ENCODE measurements at places on chromosomes 11 and 22.

GRCh38 chr11:86230921-86231434, 13.6 kb upstream of the EED start:
- peak; percentile 57 for ATAC-seq

DNA sequence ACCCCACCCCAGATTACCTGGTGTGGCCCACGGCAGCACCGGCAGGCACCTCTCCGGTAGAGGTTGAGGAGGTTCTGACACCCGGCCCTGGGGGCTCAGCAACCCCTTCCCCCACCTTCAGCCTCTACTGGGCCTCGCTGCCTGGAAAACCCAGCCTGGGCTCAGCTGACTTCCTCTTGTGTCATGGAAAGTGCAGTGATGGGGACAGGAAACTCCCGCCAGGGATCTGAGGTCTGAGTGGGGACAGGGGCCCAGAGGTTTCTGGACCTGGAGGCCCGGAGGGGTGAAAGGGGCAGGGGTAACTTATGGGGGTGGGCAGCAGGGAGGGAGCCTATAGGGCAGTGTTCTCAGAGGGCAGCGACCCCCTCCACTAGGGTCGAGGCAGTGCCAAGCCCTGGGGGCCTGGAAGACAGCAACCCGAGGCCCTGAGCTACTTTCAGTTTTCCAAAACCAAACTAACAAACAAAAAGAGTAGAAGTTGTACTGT, 10.0 kb upstream of the CD5 start:
- ATAC-seq, result peak; percentile 84

DNA sequence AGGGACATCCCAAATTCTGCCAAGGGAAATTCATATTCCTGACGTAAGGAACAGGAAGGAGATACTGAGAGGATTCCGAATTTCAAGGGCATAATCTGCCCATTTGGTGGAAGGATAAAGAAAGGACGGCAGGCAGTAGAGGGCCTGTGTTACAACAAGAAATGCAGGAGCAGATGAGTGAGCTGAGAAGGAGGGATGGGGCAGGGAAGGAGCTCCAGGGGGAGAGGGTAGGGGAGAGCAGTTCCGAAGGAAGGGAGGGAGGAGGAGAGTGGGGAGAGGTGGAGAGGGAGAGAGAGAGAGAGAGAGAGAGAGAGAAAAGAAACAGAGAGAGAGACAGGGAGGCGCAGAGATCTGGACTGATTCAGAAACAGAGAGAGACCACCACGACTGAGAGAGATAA, 843 bp downstream of the OPCML start:
- peak; percentile 13 for ATAC-seq

GRCh38 chr11:1858154-1858553, 5.3 kb downstream of the LSP1 start:
- no peak for ATAC-seq

- ATAC-seq, result no peak
Observed at GRCh38 chr11:73185680-73186293, 32.3 kb upstream of the P2RY2 start.

DNA sequence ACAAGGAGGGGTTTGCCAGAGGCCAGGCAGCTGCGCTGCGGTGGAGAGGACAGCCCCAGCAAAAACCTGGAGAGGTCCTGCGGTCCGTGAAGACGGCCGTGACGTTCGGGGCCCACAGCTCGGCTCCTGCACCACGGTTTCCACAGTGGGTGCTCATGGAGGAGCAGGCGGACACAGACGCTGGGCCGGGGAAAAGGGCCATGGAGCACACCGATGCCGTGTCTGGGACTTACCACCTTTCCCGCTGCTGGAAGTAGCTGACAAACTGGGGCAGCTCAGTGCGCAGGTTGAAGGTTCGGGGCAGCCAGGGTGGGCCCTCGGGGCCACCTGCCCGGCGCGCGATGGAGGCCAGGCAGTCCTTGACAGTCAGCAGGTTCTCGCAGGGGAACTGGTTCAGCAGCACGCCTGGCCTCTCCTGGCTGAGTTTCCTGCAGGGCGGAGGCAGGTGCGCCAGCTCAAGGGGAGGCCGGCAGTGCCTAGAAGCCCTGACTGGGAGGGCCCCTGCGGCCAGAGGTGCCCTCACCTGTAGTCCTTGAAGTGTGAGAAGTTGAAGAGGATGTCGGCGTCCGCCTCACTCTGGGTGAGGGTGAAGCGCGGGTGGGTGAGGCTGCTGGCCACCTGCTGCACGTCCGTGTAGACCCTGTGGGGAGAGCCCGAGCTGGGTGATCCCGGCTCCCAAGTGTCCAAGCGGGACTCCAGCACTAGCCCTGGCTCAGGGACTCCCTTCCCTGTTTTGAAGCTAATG, 12.8 kb downstream of the TTLL12 start:
- ATAC-seq, result no peak
